ENCODE measurements at places on chromosomes 1 and 21. TPM values are rescaled to one million over a fixed set of nuclear protein-coding genes. Genes with fewer than 3 reads are reported as not detected.

HIVEP3 gene
- 2.1 TPM for polyA plus RNA-seq

DNA sequence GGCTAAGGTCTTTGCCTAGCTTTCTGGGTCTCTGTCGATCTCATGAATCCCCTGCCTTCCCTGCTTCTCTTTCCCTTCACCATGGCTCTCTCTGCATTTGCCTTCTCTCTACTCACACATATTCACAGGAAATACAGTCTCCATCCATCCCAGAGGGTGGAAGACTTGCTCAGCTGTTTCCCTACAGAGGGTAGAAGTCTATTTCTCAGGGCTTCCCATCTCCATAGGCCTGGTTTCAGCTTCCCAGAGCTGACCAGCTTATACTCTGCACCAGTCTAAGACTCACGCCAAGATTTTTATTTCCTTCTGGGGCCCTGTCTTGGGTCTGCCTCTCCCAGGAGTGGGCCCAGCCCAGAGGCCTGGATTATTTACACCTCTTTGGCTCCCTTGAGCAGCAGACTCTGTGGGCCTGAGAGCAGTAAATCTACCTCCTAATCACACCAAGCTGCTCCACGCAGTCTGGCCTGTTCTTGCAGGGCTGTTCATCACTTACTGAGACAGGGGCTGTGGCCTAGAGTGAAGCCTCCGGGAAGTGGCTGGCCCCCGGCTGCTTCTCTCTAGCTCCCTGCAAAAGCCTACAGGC, 102.5 kb downstream of the PLXNA2 start:
- DNase-seq, result no peak

GRCh38 chr21:17548262-17548661, 35.4 kb downstream of the CXADR start:
- DNase-seq, result no peak

GRCh38 chr1:207808911-207809555, 57.2 kb downstream of the CD46 start:
- no peak for DNase-seq

FAM167B gene
- polyA plus RNA-seq, result 4.0 TPM

GRCh38 chr1:8782955-8783354, 34.5 kb downstream of the RERE start:
- DNase-seq, result no peak

GRCh38 chr1:21368515-21369289, 71.2 kb upstream of the NBPF3 start:
- peak; percentile 38 for DNase-seq

DNA sequence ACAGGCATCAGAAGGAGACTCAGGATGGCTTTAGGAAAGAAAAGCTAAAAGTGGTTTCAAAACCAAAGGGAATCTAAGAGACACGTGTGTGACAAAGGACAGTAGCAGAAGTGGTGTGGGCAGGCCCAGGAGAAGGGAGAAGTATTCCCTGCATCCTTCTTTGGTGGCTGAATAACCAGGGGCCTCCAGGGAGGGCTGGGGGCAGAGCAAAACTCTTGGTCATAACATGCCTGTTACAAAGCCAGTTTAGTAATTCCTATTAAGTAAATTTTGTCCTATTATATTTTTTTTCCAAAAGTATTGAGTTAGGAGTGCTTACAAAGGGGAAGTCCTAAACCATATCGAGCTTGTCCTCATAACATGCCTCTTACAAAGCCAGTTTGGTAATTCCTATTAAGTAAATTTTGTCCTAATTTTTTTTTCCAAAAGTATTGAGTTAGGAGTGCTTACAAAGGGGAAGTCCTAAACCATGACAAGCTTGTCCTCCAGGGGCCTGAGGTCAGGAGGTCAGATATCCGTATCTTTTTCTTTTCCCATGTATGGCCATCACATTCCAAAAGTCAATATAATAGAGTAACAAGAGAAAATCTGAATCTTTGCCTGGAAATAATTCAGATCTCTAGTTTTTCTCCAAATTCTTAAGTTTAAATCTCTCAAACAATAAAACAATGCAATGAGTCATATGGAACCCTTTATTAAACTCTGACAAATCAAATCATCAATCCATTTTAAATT, 509.2 kb downstream of the LTN1 start:
- no peak for DNase-seq

HES2 gene
- not detected for polyA plus RNA-seq

TBX19 gene
- 1.3 TPM for polyA plus RNA-seq

DNA sequence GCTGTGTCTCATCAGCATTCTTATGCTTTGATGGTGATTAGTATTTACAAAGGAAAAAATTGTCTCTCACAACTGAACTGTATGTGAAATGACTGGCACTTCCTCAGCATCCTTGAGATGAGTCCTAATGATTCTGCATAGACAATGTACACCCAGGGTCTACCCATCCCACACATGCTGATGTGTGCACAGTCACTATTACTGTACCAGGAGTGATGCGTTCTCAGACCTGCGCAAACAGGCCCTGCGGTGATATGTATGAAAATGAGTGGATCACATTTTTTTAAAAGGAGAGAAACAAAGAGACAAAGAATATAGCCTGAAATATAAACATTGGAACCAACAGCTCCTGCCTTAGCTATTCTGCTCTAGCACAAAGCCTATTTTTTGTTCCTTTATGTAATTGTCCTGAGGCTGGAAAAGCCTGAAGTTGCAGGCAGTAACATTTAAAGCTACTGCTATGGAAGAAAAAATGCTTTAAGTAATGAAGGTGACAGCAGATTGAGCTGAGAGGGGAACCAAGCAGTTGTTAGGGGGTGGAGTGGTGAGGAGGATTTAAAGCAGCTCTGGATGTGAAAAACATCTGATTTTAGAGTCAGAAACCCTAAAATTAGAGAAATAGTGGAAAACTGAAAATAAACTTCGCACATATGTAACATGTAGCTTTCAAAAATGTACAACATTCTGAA, 5.5 kb downstream of the RCAN1 start:
- DNase-seq, result no peak

DNA sequence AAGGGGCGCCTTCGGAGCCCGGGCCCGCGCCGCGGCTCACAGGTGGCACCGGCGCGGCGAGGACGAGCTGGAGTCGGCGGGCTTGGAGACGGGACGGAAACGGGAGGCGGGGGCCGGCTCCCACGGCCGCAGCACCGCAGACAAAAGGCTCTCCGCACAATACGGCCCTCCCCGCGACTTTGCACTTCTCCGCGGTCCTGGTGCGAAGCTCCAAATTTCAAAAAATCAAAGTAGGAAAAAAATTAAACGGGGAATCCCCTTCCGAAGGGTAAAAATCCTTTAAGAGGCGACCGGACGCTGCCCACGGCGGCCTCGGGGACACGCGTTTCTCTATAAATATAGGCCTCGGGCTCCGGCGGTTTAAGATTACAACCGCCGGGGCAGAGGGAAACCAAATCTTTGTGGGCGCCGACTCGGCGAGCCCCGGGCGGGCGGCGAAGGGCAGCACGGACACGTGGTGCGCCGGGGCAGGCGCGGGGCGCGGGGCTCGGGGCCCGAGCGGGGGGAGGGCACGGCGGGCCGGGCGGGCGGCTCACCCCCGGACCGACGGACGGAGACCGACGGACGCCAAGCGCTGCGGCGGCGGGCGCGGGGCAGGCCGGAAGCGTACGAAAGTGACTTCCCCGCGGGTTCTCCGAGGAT, 453 bp downstream of the PABPC4 start:
- DNase-seq, result no peak

NCSTN gene
- 95.4 TPM for polyA plus RNA-seq

DNA sequence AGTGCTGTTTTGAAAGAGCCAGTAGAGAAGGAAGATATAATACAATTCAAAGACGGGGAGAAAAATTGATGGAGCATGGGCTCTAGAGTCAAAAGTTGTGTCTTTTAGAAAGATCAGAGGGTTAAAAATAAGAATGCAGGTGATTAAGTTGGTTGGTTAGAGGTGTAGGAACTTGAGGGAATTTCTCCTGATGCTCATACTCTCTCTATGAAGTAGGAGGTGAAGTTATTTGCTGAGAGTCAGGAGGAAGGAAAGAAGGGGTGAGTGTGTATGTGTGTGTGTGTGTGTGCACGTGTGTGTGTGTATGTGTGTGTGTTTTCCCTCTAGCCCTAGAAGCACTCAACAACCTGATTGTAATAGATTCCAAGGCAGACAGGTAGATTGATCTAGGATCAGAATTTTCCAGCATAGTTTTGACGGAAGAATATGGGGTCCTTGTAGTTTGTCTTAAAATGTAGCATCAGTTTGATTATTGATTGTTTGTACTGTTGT, 88.3 kb upstream of the MACF1 start:
- no peak for DNase-seq

DNA sequence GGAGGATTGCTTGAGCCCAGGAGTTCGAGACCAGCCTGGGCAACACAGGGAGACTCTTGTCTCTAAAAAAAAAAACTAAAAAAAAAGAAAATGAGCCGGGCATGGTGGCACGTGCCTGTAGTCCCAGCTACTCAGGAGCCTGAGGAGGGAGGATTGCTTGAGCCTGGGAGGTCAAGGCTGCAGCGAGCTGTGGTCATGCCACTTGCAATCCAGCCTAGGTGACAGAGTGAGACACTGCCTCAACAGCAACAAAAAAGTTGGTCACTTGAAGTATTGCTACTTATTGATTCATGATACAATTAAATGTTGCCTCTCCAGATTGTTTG, 57.9 kb upstream of the CXADR start:
- no peak for DNase-seq

- no peak for DNase-seq
These were observed 119.7 kb downstream of the HHAT start for GRCh38 chr1:210448297-210448892.

SPTA1 gene
- polyA plus RNA-seq, result 3.2 TPM

- DNase-seq, result no peak
These were observed 268.4 kb upstream of the DUSP10 start for GRCh38 chr1:222010306-222010705.

NES gene
- polyA plus RNA-seq, result 945 TPM

OR2AJ1 gene
- polyA plus RNA-seq, result not detected

- no peak for DNase-seq
These were observed 1176.1 kb downstream of the PLA2G4A start for GRCh38 chr1:188004849-188005248.

FAF1 gene
- polyA plus RNA-seq, result 42.8 TPM

GRCh38 chr1:41423511-41424191, 60.8 kb downstream of the EDN2 start:
- DNase-seq, result no peak

- DNase-seq, result no peak
These were observed 214.4 kb downstream of the NRIP1 start for GRCh38 chr21:14850394-14850793.

TSACC gene
- 1.5 TPM for polyA plus RNA-seq

FBLIM1 gene
- polyA plus RNA-seq, result 39.5 TPM

All from forelimb muscle (tissue), 1 donor.